Activated CD4-positive, alpha-beta T cell treated with anti-CD3 and anti-CD28 coated beads, Interleukin-2, amount 50 U/mL, for 16 hours (primary cell): ENCODE measurements at places on chromosomes 7 and 10.
A peak's percentile ranks its signal among the peaks of the same experiment; 100 is the strongest.

- DNase-seq, result no peak
Observed at GRCh38 chr7:112708236-112708635, 82.0 kb downstream of the TMEM168 start.

DNA sequence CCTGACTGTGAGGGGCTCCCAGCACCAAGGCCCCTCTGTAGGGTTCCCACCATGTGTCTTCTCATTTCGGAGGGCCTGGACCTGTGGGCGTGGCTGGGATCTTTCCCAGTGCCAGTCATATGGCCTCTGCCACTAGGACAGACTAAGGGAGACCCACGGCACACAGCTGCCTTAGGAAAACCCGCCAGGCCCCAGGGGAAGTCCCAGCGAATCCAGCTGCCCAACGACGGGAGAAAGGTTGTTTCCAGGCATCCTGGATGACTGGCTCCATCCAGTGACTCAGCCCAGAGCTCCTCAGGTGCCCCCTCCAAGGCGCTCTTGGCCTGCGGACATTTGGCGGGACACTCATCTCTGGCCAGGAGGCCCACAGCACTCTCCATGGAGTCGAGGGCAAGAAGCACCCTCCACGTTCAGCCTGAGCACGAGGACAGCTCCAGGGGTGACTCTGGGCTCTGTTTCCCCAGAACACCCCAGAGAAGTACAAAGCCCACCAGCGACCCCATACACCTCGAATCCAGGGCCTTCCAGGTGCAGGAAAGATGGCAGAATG, 39.9 kb downstream of the PWWP2B start:
- DNase-seq, result no peak

- no peak for DNase-seq
Observed at GRCh38 chr7:44961844-44962482, 16.9 kb downstream of the MYO1G start.

DNA sequence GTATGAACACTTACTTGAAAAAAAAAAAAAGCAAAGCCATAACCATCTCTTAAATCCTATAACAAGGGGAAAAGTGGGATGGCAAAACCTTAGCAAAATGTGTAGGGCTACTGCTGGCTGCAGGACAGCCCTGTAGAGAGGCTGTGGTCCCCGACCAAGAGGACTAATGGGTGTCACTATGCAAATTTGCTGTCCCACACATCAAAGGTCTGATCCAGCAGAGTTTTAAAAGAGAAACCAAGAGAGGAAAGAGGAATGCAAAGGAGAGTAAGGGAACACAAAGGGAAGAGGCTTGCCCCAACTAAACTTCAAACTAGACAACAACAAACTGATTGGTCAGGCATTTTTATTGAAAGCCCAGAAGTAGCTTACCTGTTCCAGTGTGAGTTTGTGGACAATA, 3.1 kb upstream of the ZNRF2 start:
- no peak for DNase-seq

DNA sequence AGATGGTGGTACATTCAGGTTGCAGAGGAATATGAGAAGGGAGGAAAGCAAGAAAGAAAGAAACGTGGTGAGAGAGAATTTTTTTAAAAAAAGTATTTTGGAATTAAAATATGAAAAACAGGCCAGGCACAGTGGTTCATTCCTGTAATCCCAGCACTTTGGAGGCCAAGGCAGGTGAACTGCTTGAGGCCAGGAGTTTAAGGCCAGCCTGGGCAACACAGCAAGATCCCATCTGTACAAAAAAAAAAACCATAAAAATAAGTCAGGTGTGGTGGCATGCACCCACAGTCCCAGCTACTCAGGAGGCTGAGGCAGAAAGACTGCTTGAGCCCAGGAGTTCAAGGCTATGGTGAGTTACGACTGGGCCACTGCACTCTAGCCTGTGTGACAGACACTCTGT, 112.1 kb downstream of the PARD3 start:
- DNase-seq, result no peak

- DNase-seq, result no peak
Observed at GRCh38 chr7:137421366-137421765, 77.8 kb upstream of the PTN start.

DNA sequence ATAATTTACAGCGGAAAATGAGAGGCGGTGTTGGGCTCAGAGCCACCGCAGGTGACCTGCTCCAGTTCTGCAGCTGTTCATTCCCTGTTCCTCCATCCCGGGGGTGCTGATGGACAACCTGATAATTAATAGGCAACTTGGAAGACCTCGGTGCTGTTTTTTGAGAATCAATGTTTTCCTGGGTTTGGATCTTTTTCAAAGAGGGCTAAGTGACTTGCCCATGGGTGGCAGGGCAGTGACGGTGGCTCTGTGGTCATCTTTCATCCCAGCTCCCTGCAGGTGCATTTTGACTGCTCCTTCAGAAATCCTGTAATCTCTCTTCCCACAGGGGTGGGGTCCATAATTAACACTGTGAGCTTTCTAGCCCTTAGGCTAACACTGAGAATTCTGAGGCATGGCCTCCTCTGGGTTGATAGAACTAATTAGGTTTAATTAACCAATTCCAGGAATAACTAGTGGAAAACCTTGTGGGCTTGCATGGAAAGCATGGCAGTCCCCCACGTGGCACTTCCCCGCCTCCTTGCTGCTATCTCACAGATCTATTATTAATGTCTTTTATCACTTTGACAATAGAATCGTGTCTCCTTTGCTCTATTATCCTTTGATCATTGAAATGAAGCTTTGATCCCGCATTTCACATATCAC, 217.9 kb downstream of the GLRX3 start:
- DNase-seq, result no peak

DNA sequence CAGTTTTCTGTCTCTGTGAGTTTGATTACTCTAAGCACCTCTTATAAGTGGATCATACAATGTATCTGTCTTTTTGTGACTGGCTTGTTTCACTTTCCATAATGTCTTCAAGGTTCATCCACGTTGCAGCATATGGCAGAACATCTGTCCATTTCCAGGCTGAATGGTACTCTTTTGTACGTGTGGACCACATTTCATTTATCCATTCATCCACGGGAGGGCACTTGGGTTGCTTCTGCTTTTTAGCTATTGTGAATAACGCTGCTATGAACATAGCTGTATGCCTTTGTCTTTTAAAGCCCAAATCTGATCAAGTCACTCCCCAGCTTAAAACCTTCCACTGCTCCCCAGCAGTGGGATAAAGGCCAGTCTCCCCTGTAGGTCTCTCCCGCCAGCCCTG, 31.5 kb downstream of the EGFR start:
- no peak for DNase-seq

GRCh38 chr10:79221110-79222051, 125.9 kb upstream of the PPIF start:
- no peak for DNase-seq

- peak; percentile 48 for DNase-seq
Observed at GRCh38 chr10:48331436-48331835, 25.0 kb downstream of the MAPK8 start.

GRCh38 chr7:54477083-54477482, 65.1 kb upstream of the VSTM2A start:
- no peak for DNase-seq

GRCh38 chr10:98301664-98302319, 33.8 kb upstream of the LOXL4 start:
- no peak for DNase-seq

GRCh38 chr7:90231304-90231703, 13.7 kb upstream of the CFAP69 start:
- DNase-seq, result no peak

DNA sequence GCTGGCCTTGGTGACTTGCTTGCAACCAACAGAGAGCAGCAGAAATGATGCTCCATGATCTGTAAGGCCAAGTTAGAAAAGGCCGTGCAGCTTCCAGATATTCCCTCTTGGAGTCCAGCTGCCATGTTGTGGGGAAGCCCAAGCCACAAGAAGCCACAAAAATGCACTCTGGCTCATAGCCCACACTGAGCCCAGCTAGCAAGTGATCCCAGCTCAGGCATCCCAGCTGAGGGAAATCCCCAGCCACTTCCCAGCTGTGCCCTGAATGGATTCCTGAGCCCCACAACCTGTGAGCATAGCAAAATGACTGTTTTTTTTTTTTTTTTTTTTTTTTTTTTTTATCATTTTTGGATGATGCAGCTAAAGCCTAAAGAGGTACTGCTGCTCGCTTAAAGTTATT, 11.1 kb upstream of the SDK1 start:
- no peak for DNase-seq

DNA sequence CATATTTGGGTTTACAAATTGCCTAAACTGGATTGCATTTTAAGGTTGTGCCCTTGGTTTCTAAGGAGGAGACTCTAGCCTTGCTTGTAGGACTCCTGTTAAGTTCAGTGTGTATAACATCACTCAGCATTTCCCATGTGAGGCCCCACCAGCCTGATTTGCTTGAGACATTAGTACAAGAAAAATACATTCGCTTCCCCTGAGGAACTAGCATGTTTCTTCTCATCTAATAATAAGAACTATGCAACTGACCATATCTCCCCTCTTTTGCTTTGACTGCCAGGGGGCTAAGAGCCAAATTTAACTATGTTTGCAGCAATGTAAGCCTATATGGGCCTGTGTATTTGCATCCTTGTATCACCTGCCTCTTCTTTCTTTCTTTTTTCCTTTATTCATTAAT, 737.9 kb downstream of the INHBA start:
- no peak for DNase-seq

DNA sequence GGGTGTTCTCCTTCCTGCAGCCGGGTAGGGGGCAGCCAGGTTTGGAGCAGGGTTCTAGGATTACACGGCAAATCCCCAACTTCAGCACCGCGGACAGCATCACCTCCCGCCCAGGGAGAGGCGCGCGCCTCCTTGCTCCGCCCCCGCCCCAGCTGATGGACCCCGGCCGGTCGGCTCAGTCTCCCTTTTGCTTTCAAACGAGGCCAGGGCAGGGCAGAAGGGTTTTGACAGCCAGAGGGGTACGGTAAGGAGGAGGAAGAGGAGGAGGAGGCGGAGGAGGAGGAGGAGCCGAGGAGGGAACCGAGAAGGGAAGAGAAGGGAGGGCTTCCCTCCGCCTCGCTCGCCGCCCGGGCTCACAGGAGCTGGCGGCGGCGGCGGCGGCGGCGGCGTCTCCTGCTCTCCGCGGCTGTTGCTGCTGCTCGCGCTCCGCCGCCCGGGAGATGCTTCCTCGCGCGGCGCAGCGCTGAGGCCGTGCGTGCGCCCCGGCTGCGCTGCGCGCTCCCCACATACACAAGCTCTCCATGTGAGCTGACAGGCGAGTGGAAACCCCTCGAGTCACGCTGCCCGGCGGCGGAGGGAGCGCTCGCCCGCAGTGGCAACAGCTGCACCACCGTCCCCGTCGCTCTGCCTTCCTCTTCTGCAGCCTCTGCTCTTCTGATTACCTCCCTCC, 615 bp upstream of the CNTNAP2 start:
- peak; percentile 12 for DNase-seq

DNA sequence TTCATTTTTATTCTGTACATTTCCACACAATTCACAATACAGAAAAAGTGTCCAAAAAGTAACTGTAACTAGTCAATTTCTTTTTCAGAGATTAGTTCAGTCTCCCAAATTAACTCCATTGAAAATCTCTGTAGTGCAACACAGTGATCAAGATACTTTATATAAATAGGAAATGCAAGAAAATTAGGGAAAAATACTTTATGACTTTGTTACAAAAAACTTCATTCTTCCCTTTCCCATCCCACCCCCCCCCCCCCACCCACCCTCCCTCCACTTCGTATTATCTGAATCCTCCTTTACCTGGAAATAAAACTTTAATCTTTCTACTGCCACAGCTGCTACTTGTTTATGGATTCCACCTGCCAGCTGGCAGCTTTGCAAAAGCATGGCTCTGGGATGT, 37.5 kb upstream of the PTN start:
- no peak for DNase-seq

- no peak for DNase-seq
Observed at GRCh38 chr10:73780301-73780700, 1.5 kb upstream of the CHCHD1 start.

- no peak for DNase-seq
Observed at GRCh38 chr10:59085711-59086502, 90.5 kb upstream of the PHYHIPL start.

DNA sequence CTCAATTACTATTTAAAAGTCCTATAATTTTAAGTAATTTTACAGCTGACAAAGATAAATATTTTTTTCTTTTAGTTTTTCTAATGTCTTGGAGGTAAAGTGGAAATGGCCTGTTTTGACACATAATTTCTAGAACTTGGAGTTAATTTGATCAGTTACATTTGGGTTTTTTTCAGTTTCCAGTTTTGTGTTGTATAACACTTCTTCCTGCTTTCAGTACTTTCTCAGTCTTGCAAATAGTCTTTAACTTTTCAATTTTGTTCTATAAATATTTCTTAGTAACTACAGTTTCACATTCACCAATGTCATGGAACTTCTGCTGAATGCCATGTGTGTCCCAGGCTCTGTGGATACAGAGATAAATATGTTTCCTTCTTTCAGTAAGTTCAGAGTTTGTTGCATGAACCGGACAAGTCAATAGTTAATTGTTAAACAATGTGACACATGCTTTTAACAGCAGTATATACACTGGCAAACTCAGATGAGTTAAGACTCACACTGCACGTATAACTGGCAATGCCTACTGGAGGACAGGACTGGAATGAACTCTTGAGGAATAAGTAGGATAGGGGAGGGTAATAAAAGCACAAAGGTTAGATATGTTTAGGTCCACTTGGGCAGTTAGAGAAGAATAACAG, 4.6 kb downstream of the SHOC2 start:
- peak; percentile 47 for DNase-seq

GRCh38 chr10:124063750-124064603, 29.4 kb downstream of the CHST15 start:
- DNase-seq, result peak; percentile 25
